Left forelimb (tissue), 1 donor: ENCODE measurements at places on chromosomes 2 and 18.
A peak's percentile ranks its signal among the peaks of the same experiment; 100 is the strongest.

DNA sequence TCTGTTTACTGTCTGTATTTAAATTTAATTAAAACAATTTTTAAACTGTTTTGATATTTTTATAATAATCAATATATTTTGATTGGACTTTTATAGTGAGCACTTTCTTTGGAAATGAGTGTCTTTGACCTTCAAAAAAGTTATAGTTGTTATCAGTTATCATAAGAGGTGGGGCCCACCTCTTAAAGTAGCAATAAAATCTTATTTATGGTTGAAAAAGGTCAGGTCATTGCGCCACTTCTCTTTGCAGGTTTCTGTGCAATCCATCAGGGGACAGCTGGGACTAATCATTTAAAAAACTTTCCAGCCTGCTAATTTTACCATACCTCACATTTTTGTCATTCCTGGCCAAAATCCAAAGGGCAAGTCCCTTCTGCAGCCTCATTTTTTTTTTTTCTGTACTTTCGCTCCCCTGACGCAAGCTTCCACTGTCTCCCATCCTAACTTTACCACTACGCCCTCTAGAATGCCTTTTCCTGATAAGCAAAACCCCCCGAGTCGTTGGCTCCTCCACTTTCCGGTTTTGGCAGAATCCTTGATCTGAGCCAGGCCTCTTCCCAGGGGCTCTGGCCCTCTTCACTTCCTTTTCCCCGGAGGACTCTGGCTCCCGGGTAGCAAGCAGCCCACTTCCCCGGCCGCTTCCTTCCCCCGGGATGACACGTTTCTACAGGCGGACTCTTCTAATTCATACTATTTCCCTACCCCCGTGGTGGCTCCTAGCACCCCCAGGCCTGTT, 1.1 kb upstream of the SEH1L start:
- DNase-seq, result no peak

DNA sequence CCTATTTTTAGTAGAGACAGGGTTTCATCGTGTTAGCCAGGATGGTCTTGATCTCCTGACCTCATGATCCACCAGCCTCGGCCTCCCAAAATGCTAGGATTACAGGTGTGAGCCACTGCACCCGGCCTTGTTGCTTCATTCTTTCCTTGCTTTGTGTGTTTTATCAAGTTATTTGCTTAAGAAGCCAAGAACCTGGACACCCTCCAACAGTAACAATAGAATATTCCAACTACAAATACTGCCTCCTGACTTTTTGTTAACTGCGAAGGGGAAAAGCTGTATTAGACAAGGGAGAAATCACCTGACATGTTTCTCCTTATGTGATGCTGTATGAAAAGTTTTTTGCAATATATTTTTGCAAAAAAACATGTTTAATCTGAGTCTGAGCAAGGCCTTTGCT, 297.2 kb downstream of the NCKAP5 start:
- no peak for DNase-seq

DNA sequence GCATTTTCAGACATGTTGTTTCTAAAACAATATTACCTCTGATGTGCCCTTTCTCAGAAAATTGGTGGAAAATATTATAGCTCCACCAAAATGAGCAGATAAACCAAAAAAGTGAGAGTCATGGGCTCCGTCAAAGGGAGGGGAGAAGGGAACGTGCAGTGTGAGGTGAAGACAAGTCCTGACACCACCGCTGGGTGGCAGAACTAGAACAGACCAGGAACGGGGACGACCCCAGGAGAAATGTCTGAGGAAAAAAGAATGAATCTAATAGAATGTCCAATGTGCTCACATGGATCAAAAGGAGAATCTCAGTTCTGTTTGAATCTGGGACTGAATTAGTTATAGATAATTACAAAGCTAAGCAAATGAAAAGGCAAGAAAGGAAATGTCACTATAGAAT, 22.6 kb upstream of the BCL2 start:
- no peak for DNase-seq

GRCh38 chr2:188974164-188974563, at the start of gene COL3A1:
TSS of gene COL3A1 (plus strand) at chr2:188974373. CDS start at chr2:188974490, 117 bp downstream.
- DNase-seq, result peak; percentile 88

DNA sequence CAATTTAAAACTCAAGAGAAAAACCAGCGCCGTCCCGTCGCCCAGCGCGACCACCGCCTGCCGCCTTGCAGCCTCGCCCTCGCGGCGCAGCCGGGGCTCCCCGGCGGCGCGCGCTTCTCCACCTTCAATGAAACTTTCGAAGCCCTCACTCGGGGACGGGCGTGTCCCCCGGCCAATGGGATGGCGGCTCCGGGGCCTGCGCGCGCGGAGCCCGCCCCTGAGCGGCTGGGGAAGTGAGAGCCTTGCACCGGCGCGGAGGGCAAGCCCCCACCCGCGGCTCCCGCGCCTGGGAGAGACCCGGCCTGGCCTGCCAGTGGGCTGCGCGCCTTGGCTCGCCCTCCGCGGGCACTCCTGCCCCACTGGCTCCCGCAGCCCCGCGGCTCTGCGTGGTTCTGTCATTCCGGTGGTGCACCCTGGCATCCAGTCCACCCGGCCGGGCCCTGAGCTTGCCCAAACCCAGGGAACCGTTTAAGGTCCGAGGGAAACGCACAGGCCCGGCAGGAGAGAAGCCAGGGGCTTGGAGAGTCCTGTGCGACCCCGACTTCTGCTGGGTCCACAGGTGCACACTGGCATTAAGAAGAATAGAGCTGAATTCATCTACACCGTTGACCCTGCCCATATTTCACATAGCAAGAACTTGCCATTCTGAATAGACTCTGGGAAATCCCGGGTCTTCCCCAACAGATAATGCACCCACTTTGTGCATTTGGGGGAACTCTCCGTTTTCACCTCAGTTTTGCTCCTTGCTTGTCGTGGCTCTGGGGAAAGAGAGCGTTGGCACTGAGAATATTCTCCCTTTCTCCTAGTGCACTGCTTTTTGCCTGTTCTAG, at the start of gene PIEZO2:
Gene PIEZO2 (minus strand): TSS at position 129 of the 830 bp plus-strand sequence. CDS start 981 bp downstream, outside the sequence.
- DNase-seq, result peak; percentile 91

GRCh38 chr18:78721238-78721875, 258.3 kb upstream of the SALL3 start:
- DNase-seq, result peak; percentile 54

DNA sequence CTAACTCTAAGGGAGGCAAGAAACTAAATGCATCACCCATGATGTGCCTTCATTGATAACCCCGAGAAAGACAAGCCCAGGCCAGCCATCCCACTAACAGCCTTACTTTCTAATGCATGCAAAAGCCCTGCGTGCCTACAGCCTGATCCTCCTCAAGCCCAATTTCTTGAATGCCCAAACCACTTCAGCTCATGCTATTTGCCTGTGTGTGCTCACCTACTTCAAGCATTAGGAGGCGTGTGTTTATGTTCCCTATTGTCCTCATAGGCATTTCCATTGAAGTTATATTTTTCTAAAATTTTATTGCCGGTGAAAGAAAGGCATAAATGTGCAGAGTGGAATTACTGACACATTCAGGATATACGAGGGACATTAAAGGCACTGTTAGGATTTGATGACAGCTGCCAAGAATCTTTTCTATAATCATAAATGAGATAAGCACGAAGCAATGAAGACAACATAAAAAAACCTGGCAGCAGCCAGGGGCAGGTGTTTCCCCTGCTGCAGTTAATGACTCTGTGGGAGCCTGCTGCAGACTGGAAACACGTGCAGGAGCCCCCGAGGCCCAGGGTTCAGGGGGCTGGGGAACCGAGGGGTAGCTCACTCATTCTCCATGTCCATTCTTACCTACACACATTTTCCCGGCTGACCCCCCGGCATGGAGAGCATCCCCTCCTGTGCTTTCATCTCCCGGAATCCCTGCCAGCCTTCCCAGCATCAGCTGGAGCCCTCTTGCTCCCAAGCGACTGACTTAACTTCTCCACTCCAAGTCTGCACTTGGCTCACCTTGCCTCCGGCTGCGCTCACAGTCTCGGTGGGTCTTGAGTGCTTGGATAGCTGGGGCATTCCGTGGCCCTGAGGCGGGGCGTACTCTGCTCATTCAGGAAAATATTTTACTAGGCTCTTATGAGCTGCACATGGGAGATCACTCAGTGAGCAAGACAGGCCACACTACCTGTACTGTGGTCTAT, 292.3 kb upstream of the SIX2 start:
- DNase-seq, result no peak

DNA sequence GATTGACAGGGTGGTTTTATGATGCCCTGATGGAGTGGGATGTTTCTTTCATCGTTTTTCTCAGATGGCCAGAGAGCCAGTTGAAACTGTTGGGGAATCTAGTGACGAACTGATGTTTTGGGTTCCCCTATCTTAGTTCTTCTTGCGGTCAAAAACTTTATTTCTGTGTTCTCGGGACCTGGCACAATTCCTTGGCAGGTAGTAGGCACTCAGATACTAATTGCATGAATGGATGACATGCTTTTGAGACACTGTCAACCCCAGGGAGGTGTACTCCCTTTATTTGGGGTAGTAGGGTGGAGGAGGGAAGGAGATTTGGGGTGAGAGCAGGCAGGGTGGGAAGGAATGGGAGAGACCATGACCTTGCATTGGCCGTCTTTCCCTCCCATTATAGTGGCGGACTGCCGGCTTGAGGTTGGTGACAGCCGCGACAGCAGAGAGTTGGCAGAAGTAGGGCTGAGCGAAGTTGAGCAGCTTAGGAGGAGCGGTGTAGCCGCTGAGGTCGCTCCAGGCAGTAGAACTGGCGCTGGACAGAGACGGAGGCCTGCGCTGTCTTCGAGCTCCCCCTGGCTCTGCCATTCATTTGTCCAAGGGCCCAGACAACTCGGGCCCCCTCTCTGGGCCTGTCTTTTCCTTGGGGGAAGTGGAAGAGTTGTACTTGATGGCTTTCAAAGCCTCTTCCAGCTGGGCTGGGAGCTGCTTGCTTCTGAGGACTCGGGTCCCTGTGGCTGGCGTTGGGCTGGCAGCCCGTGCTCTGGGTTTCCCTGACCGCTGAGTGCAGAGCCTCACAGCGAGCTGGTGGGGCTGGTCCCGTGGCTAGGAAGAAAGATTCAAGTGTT, 2.6 kb downstream of the TET3 start:
- no peak for DNase-seq

GRCh38 chr18:1779587-1779986, 791.7 kb downstream of the METTL4 start:
- no peak for DNase-seq

- DNase-seq, result no peak
Observed at GRCh38 chr2:25424426-25425028, 82.8 kb upstream of the DNMT3A start.

DNA sequence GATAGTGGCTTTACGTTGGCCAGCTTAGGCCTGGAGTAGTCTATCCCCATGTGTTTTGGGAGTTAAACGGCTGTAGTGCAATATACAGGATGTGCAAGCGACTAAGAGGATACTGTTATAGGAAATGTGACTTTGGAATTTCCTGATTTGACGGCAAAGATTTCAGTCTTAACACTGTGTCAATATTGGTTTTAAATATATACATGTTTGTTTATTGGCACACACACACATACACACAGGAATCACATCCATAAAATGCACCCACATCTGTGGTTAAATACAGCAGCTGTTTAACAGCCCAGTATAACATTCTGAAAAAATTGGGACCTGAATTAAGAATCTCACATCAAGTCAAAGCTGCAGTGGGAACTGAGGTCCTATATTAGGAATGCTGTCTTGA, 347.1 kb downstream of the TXNL1 start:
- DNase-seq, result no peak

GRCh38 chr2:95296880-95297487, at the start of gene KCNIP3:
TSS of gene KCNIP3 (plus strand) at chr2:95297347. CDS start at chr2:95297439, 92 bp downstream.
- no peak for DNase-seq

- no peak for DNase-seq
Observed at GRCh38 chr18:59264651-59265245, 8.5 kb downstream of the RAX start.

- DNase-seq, result no peak
Observed at GRCh38 chr2:191048073-191048472, 34.1 kb upstream of the STAT1 start.

- DNase-seq, result no peak
Observed at GRCh38 chr2:98376301-98376910, 30.1 kb downstream of the CNGA3 start.

DNA sequence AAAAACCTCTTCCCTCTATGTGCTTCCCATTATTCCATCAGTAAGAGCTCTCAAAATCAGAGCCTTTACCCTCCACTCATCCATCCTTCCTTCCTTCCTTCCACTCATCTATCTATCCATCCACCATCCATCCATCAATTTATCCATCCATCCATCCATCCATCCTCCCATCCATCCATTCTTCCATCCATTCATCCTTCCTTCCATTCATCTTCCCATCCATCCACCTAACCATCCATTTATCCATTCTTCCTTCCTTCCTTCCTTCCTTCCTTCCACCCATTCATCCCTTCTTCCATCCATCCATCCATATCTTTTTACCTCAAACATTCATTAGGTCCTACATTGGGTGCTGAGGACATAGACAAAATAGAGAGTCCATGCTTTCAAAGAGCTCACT, 19.4 kb upstream of the KCNF1 start:
- no peak for DNase-seq

DNA sequence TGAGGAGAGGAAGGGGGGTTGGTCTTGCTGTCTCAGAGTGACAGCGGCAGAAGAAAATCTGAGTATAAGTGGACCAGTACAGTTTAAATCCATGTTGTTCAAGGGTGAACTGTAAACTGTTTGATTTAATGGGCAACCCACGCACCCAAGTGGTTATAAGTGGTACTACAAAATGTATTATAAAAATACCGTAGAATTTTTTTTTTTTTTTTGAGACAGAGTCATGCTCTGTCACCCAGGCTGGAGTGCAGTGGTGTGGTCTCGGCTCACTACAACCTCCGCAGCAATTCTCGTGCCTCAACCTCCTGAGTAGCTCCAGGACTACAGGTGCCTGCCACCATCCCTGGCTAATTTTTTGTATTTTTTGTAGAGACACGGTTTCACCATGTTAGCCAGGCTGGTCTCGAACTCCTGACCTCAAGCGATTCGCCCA, 2.1 kb upstream of the CHCHD5 start:
- no peak for DNase-seq

DNA sequence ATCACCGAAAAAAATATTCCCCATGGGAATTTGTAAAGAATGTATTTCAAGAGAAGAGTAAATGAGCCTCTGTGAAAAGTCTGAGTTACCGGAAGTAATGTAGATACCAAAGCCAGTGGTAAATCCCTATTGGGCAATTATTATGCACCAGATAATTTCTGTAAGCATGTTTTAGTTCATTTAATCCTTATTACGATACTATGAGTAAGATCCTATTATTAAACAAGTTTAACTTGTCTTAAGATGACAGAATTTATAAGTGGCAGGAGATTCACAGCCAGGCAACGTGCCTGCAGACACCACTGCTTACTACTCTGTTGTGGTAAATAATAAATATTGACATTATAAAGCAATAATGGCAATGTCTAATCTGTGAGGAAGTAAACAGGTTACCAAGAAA, 280.8 kb upstream of the RGPD4 start:
- DNase-seq, result no peak

GRCh38 chr2:9144617-9145016, 62.0 kb upstream of the ASAP2 start:
- DNase-seq, result no peak
